Transverse colon (tissue), 4 donors: ENCODE measurements at places on chromosomes 11 and 22.
A peak's percentile ranks its signal among the peaks of the same experiment; 100 is the strongest.

- DNase-seq, result no peak
These were observed 3.7 kb downstream of the THY1 start for GRCh38 chr11:119419246-119419645.

DNA sequence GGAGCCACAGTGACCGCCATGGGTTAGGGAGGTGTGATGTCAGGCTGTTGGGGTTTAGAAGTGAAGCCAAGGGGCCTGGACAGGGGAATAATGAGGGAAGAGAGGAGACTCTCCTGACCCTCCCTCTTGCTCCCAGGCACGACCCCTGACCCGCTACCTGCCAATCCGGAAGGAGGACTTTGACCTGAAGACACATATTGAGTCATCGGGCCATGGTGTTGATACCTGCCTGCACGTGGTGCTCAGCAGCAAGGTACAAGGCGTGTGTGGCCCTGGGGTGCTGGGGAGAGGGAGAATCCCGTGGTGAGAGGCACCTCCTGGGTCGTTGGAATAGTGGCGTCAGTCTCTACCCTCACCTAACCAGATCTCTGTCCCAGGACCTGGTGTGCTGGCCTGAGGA lies 29.5 kb downstream of the TREH start:
- no peak for DNase-seq

DNA sequence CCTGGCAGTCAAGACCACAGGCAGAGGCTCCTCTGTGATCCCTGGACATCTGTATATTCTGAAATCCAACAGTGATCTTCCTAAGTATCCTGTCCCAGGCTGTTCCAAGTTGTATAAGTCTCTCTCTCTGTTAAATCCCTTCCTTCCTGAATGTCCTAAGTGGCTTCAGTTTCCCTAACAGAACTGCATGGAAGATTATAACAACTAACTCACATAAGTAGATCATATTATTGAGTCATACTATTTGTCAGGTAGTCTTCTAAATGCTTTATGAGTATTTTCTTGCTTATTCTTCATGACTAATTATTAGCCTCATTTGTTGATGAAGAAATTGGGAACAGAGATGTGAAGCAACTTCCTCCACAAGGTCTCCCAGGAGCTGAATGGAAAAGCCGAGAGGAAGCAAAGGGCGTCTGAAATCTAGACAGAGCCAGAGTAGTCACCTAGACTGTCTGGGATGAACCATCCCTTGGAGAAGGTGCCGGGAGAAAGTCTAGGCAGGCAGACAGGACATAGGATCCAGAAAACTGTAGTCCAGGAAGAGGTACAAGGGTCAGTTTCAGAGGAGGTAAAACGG lies 93.2 kb upstream of the FAT3 start:
- no peak for DNase-seq

DNA sequence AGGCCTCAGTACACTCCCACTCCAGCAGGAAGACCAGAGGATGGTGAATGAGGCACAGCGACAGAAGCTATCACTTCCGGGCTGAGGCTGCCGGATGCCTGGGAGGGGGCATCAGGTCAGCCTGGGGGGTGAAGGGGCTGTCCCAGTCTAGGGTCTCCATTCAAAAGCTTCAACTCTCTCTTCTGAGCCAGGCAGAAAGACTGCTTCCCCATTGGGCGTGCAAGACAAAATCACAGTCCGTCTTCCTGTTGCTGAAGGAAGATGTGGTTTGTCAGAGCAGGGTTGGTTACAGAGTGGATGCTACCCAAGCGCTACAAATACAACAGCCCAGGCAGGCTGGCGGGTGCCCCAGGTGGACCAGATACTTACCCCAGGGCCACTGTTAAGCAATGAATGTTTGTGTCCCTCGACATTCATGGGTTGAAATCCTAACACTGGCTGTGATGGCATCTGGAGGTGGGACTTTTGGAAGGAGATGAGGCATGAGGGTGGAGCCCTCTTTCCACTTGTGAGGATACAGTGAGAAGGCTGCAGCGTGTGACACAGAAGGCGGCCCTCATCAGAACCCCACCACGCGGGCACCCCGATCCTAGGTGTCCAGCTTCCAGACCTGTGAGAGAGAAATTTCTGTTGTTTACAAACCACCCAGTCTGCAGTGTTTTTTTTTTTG lies 12.0 kb downstream of the UPK3A start:
- no peak for DNase-seq

GRCh38 chr11:123260511-123261211 lies 65.6 kb upstream of the CLMP start:
- no peak for DNase-seq

DNA sequence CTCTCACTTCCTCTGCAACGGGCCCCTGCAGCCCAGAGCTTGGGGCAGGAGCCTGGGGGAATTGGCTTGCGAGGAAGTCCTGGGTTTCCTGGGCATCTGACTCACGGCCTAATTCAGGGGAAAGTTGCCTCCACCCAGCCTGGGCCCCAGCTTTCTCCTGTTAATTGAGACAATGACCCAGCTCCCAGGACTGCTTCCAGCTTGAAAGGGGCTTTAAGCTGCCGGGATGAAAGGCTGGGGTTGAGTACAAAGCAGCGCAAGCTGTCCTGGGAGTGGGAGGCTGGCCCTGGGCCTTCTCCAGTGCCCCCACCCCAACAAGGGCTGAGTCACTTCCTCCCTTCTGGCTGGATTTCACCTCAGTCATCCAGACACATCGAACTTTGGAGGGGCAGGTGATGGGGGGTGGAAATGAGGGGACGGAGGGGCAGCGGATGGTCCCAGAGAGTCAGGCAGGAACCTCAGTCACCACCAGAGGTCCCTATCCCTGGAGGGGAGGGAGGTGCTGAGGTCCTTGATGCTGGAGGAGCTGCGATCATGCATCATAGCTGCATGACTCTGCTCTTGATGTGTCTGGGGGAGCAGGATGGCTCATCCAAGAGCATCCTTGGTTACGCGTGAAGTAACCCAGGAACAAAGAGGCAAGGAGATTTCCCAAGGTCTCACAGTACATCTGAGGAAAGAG lies 30.1 kb upstream of the OAF start:
- DNase-seq, result no peak

GRCh38 chr22:23632178-23632577 lies at the start of gene DRICH1:
Gene DRICH1, minus strand, starts transcription at chr22:23632321. Its CDS starts 298 bp downstream, at chr22:23632023.
- no peak for DNase-seq

DNA sequence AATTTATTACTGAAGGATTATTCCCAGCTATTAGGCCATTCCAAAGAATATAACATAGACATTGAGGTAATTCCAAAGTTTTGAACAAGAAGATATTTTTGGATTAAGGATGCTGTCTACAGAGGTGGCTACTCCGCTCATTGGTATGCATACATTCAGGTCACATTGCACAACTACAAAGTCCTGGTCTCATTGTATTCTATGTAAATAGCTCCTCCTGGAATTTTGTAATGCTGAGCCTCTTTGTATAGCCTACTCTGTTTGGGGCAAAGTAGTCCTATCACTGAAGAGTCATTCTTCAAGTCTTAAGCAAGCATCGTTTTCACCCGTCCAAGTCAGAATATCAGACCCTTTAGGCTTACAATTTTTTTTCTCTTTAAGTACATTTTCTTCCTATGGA lies 142.4 kb downstream of the KIF18A start:
- no peak for DNase-seq

DNA sequence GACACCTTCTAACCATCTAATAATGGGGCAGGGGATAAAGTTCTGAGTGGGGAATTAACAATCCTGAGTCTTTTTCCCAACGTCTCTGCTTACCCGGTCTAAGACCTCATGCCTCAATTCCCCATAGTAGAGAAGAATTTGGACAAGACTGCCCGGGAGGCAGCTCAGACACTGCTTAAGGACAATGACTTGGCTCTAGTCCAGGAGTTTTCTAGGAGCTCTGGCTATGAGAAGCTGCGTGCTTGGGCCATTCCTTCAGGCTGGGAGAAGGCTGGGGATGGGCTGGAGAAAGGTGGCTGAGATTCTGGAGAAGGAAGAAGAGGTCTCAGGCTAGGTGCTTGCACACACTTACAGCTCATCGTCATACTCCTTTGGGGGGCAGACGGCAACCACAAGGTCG lies 19.8 kb upstream of the ABCC8 start:
- no peak for DNase-seq

- DNase-seq, result peak; percentile 35
These were observed 15.2 kb upstream of the FCHSD2 start for GRCh38 chr11:73157101-73158010.

DNA sequence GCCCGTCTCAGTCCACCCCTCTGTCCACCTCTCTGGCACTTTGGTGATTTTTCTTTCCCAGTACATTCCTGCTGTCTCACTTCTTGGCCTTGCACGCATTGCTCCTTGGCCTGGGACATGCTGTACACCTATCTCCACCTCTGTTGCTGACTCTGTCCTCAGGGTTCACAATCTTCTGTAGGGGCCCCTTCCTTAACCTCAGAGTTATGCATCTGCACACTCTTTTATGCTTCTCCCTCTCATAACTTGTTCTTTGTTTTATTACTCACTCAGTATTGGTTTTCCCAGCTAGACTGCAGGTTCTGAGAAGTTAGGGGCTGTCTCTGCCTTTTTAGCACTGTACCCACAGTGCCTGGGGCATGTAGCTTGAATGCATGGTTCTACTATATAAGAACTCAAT lies 139.1 kb upstream of the MTMR2 start:
- DNase-seq, result no peak

- no peak for DNase-seq
These were observed 359.2 kb downstream of the BUD13 start for GRCh38 chr11:116413301-116414242.

DNA sequence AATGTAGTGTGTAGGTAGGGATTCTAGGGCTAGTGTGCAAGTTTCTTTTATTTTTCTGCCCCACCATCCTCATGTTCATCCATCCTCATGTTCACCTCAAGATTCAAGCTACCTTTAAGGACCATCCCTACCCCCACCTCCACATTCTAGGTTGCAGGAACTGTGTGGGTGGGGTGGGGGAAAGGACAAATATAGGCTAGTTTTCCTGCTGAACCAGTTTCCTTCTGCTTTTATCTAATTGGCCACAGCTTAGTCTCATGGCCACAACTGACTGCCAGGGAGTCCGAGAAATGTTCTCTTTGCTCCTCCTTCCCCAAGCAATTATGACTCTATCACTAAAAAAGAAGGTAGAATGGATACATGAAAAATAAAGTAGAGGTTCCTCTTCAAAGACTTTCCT lies 179.0 kb upstream of the LARGE1 start:
- no peak for DNase-seq

DNA sequence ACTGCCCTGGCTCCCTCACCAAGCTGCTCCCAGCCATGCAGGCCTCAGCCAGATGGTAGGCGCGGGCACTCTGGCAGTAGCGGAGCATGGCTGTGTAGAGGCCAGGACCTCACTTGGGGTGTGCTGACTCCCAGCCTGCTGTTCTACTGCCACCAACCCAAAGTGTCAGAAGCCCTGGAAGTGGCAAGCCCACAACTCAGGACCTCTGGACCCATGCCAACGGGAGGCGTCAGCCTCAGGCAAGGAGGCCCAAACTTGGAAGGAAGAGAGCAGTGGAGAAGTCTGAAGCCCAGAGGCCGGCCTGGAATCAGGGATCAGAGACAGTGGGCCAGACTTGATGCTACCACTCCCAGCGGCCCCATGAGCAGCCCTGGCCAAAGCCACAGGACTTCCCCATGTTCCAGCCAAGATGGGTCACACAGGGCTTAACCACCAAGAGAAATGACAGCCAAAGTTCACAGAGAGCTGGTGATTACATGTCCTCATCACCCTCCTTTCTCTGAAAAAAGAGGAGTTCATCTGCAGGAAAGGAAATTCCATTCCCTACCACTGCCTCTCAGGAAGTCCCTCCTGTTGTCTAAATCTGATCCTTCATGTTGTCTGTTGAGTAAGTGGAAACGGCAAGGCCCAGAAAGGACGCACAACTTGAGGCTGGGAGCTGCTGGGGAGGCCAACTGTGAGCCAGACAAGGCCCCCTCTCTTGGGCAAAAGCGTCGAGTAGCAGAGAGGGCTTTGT lies 4.4 kb downstream of the ARRB1 start:
- DNase-seq, result no peak

GRCh38 chr22:48404801-48405447 lies 1422.7 kb downstream of the BRD1 start:
- no peak for DNase-seq

GRCh38 chr11:84384731-84385130 lies 1098.6 kb upstream of the CCDC90B start:
- DNase-seq, result peak; percentile 18

DNA sequence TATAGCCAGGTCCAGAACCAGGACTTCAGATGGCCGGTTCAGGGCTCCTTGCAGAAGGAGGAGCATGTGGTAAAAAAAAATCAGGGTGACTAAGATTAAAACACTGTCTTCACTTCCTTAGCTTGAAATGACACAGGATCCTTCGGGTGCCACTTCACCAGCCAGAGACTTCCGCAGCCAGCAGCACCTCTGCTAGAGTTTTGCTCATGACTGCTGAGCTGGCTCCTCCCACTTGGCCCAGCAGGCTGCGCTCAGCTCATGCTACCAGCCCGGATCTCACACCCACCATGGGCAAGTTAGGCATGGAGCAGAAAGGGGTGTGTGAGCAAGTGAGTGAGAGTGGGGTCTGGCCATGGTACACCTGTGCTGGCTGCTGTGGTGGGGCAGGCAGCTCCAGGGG lies 6.6 kb upstream of the MS4A18 start:
- DNase-seq, result no peak

GRCh38 chr11:105802390-105802789 lies 192.5 kb downstream of the GRIA4 start:
- DNase-seq, result no peak

DNA sequence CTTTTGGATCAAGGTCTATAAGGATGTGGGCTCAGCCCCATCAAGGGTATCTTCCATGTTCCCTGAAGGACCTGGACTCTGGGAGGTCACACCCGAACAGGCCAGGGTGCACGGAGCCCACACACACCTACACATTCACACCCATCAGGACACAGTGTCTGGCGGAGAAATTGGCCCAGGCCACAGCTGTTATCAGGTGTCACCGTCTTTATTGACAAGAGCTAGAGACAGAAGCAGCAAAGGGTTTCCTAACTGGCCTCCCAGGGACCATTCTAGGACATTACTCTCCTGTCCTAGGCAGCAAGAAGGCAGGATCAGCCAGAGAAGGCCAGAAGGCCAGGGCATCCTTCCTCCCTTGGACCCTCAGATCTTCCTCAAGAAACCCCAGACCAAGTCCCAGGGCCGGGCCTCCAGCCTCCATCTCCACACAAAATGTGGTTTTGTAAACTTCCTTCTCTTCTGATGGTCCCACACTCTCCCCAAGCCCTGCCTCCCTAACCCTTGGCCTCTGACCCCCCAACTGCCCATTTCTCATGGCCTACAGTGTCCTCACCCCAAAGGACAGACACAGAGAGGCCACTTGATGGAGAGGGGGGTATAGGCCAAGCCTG lies 8.1 kb downstream of the SSTR3 start:
- no peak for DNase-seq

DNA sequence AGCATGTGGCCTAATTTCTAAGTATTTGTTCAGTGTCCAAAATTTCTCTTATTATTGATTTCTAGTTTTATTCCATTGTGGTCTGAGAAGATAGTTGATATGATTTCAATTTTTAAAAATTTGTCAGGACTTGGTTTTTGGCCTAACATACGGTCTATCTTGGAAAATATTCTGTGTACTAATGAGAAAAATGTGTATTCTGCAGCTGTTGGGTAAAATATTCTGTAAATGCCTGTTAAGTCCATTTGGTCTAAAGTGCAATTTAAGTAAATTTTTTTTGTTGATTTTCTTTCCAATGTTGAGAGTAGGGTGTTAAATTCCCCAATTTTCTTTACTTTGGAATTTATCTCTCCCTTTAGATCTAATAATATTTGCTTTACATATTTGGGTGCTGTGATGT lies 78.3 kb downstream of the TECTA start:
- no peak for DNase-seq

- DNase-seq, result no peak
These were observed 20.4 kb upstream of the UPB1 start for GRCh38 chr22:24474649-24475255.

GRCh38 chr11:128765571-128766549 lies 72.0 kb downstream of the FLI1 start:
- no peak for DNase-seq
